HS-27A (cell line): ENCODE measurements at places on chromosomes 13 and 19.

DNA sequence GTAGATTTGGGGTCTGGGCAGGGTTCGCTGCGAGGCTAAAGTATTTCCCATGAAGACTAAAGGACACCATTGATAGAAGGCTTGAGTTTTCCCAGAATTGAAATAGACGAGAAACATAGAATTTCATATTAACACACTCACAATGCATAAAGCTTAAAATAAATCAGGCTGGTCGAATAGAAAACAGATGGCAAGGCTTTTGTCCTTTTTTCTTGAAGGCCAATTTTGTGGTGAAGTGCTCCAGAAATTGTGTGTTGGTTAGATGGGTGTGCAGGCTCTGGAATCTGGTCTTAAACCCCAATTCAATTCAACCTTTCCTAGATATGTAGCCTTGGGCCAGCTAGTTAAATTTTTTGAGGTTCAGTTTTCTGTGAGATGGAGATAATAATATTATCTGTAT, 56.9 kb upstream of the LRCH1 start:
- DNase-seq, result no peak

DNA sequence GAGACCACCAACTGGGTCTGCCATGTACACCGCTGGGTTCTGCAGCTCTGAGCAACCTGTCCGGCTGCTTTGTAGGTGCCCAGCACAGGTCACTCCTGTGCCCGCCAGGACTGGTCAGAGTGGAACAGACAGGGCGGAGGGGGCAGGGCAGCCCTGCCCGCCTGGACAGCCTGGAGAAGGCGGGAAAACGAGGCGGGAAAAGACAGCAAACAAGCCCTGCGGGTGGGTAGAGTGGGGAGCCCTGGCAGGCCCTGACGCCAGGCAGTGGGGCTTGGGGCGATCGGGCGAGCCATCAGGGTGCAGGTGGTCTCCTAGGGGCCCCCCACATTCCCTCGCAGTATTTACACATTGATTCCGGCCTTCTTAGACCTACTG, 533 bp upstream of the UHRF1 start:
- no peak for DNase-seq

- DNase-seq, result no peak
Measured at GRCh38 chr13:31175847-31176532, 14.3 kb upstream of the HSPH1 start.

GRCh38 chr13:40076765-40077362, 421.4 kb downstream of the COG6 start:
- DNase-seq, result no peak

GRCh38 chr19:45468159-45468651, 409 bp downstream of the FOSB start:
- no peak for DNase-seq

DNA sequence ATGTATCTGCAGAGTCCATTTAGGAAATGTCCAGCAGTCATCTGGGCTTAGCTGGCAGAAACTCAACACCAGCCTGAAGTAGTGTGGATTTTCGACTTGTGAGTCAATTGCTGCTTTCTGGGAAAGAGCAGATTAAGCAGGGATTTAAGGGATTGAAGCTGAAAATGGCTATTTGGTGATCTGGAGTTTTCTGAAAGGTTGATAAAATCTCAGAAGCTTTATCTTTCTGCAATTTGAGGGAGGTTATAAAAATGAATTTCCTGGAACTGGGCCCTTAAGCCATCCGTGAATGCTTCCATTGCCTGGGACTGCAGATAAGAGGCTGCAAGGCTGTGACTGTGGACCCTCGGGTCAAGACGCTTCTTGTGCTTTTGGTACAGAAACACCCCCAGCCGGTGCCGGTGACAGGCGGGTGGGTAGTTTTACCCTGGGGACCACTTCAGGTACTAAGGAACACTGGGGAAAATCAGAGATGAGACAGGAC, 61.5 kb downstream of the COL4A1 start:
- DNase-seq, result no peak

- no peak for DNase-seq
Measured at GRCh38 chr19:5907241-5907640, 2.6 kb downstream of the VMAC start.

DNA sequence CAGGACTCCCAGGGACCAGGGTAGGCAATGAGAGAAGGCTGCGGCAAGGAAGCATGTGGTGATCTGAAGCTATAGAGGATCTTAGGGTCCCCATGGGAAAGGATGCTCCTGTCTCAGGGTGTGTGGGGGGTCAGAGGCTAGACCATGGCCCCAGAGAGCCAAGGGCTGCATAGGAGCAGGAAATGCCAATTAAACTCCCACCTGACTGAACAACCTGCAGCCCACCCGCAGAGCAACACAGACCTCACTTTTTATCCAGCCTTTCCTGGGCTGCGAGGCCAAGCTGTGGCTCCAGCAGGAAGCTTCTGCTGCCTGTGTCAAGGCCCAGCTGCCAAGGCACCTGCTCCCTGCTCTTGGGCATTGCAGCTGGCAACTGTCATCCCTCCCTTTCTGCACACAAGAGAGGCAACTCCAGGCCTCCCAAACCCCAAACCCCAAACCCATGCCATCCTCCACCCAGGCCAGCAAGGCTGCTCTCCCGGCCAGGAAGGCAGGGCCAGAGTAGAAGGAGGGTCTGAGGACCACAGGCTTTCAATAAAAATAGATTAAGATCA, 290.1 kb downstream of the FOXO1 start:
- DNase-seq, result no peak

DNA sequence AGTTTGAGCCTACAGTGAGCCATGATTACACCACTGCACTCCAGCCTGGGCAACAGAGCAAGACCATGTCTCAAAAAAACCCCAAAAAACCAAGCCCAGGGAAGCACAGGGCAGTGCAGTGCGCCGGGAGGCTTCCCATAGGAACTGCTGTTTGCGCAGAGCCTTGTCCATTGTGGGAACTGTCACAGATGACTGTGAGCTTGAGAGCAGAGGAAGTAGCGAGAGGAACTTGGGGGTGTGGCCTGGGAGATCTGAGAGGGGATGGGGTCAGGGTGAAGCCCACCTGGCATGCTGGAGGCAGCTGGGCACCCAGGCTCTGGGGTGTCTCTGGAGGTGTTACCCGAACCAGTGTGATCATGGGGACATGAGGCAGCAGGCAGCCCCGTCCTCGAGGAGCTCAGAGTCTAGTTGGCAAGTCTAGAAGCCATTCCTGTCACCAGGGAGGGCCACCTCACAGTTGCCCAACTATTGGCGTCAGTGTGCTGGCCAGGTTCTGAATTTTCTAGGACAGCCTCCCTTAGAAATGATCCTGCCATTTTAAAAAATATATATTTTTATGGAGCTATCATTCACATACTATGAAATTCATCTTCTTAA, 10.4 kb downstream of the KDM4B start:
- DNase-seq, result no peak

DNA sequence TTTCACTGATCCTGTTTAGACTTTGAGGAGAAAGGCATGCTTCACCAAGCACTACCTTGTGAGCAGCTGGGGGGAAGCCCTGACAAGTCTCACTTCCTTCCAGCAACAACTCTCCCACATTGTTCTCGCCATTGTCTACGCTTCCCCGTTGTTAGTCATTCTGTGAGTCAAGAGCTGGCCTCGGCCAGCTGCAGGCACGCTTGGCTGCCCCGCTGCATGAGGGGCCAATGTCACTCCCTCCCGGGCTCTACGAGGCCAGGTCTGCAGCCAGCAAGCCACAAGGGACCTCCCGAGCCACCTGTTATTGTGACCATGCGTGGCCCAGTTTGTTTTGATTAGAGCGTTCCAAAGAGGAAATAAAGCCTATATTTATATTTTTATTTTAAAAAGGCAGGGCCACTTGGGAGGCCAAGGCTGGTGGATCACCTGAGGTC, 220.9 kb downstream of the FOXO1 start:
- DNase-seq, result peak; percentile 54

- DNase-seq, result no peak
Measured at GRCh38 chr13:84686973-84687372, 804.7 kb upstream of the SLITRK1 start.

DNA sequence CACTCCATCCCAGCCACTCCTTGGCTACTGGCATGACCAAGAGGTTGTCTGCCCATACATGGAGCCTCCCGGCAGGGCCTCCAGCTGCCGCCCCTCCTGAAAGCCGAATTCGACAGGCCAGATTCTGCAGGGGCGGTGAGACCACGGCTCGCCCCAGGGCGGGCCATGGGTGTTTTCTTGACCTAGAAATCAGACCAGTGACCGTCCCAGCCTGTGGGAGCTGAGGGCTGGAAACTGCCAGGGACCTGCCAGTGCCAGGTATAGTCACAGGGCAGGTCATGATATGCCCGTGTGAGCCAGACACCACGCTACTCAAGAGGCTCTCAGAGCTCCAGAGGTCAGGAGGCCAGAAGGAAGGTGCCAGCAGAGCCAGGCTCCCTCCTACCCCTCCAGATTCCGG, 16.8 kb downstream of the DAPK3 start:
- DNase-seq, result no peak

DNA sequence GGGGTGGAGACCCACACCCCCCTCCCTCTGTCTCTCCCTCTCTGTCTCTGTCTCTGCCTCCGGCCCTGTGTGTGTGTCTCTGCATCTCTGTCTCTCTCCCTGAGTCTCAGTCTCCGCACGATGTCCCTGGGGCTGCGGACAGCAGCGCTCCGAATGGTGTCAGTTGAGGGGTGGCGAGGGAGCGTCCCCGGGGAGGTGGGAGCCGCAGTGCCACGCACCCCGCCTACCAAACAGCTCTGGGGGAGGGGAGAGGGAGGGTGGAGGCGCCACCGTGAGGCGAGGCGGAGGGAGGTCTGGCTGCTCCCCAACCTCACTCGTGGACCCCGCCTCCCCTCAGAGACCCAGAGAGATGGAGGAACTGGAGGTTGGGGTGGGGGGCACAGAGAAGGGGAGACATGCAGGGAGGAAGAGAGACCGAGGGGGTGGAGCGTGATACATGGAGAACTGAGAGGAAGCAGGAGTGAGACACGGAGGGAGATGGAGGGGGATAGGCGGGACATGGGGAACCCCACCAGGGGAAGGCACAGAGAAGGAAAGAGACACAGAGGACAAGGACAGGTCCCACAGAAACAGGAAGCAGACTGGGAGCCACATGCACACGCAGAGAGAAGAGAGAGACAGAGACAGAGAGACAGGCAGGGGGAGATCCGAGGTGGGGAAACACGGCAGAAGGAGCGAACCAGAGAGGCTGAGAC, 7.2 kb downstream of the ERFL start:
- DNase-seq, result no peak

GRCh38 chr19:3698386-3698950, 1.8 kb downstream of the PIP5K1C start:
- no peak for DNase-seq

GRCh38 chr19:38375098-38375493, 725 bp downstream of the PSMD8 start:
- no peak for DNase-seq

- no peak for DNase-seq
Measured at GRCh38 chr13:50077431-50077830, 62.2 kb downstream of the KCNRG start.

DNA sequence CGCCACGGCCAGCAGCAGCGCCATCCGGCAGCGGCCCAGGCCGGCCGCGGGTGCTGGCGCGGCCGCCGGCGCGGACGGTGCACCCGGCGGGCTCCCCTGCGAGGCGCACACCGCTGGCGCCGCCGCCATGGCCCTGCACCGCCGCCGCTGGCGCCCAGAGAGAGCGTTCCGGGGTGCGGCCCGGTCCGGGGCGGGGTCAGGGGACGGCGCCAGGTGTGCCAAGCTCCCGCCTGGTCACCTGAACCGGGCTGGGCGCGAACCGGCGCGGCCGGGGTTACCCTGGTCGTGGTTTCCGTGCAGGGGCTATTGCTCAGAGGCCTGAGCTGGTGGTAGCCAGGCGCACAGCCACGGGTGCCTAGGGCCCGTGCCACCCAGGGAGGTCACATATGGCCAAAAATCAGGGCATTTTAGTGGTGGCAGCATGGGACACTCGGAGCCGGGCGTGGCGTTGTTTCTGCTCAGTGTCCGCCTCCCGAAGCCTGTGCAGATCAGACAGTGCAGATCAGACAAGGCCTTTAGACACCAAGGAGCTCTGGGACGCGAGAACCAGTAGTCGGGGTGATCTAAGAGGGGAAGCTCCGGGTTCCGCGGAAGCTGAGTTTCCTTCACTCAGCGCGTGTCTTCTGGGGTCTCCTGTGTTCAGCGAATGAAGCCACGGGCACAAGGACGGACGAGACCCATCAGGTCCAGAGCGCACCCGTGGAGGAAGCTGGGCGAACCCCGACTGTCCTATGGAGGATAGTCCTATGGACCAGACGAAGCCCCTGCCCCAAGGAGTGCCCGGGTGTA, at the start of gene TMEM238:
Gene TMEM238, minus strand, starts transcription at position 162 of the 789 bp plus-strand sequence. Its CDS starts 33 bp downstream, at position 129.
- no peak for DNase-seq

GRCh38 chr13:40631605-40632004, 34.8 kb downstream of the FOXO1 start:
- DNase-seq, result no peak

GRCh38 chr19:1655987-1656608, 3.7 kb upstream of the TCF3 start:
- no peak for DNase-seq

DNA sequence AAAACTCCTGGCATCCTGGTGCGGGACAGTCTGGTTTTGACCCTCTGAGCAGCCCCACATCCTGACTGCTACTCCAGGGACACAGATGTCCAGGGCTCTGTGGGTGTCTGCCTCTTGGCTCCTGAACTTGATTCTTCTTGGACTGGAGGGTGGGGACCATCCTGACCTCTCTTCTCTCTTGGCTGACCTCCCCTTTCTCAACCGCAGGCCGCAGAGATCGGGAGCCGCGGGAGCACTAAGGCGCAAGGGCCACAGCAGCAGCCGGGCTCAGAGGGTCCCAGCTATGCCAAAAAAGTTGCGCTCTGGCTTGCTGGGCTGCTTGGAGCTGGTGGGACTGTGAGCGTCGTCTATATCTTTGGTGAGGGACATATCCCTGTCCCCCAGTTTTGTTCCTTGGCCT, 1.0 kb downstream of the TIMM50 start:
- no peak for DNase-seq

GRCh38 chr13:99124794-99125316, 75.8 kb upstream of the UBAC2 start:
- DNase-seq, result peak; percentile 36

DNA sequence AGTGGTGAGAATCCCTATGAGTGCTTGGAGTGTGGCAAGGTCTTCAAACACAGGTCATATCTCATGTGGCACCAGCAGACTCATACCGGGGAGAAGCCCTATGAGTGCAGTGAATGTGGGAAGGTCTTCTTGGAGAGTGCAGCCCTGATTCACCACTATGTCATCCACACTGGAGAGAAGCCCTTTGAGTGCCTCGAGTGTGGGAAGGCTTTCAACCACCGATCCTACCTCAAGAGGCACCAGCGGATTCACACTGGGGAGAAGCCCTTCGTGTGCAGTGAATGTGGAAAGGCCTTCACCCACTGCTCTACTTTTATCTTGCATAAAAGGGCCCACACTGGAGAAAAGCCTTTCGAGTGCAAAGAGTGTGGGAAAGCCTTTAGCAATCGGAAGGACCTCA, 18.7 kb upstream of the AURKC start:
- no peak for DNase-seq

- no peak for DNase-seq
Measured at GRCh38 chr13:48808683-48809082, 155.0 kb downstream of the CYSLTR2 start.

- DNase-seq, result no peak
Measured at GRCh38 chr13:98983182-98983581, 5.3 kb upstream of the DOCK9 start.

GRCh38 chr13:51614350-51614786, 30.1 kb downstream of the WDFY2 start:
- no peak for DNase-seq

- no peak for DNase-seq
Measured at GRCh38 chr19:50557009-50557613, 11.1 kb downstream of the LRRC4B start.

GRCh38 chr19:54893406-54893805, 12.5 kb upstream of the NCR1 start:
- DNase-seq, result no peak

- DNase-seq, result no peak
Measured at GRCh38 chr13:34335014-34336007, 517.4 kb downstream of the RFC3 start.

- DNase-seq, result no peak
Measured at GRCh38 chr13:50277127-50277526, 261.9 kb downstream of the KCNRG start.
